Epithelial cell of alveolus of lung (primary cell): ENCODE measurements at places on chromosomes 5 and 9. TPM values are rescaled to one million over a fixed set of nuclear protein-coding genes. Genes with fewer than 3 reads are reported as not detected.

HTR4 gene
- not detected in 2 replicates for total RNA-seq

DIAPH1 gene
- 25.1 and 49.1 TPM in 2 replicates for total RNA-seq

LPAR1 gene
- total RNA-seq = 49.5 and 116 TPM in 2 replicates

CDX1 gene
- 0.78 TPM in 1 of 2 replicates, not detected in the other for total RNA-seq

CAMK4 gene
- 3.9 and 7.3 TPM in 2 replicates for total RNA-seq

SLC34A1 gene
- total RNA-seq = not detected in 2 replicates

SH3RF2 gene
- total RNA-seq = 2.5 TPM in 1 of 2 replicates, not detected in the other

FAM174A gene
- 21.7 and 24.4 TPM in 2 replicates for total RNA-seq

VDAC1 gene
- 208 and 287 TPM in 2 replicates for total RNA-seq

DOCK8 gene
- total RNA-seq = 0.24 and 0.52 TPM in 2 replicates

TPPP gene
- 0.24 TPM in 1 of 2 replicates, not detected in the other for total RNA-seq
